Activated gamma-delta T cell treated with Interleukin-2 at 50 U/mL for 16 hours (primary cell): ENCODE measurements at places on chromosomes 7 and 10.

DNA sequence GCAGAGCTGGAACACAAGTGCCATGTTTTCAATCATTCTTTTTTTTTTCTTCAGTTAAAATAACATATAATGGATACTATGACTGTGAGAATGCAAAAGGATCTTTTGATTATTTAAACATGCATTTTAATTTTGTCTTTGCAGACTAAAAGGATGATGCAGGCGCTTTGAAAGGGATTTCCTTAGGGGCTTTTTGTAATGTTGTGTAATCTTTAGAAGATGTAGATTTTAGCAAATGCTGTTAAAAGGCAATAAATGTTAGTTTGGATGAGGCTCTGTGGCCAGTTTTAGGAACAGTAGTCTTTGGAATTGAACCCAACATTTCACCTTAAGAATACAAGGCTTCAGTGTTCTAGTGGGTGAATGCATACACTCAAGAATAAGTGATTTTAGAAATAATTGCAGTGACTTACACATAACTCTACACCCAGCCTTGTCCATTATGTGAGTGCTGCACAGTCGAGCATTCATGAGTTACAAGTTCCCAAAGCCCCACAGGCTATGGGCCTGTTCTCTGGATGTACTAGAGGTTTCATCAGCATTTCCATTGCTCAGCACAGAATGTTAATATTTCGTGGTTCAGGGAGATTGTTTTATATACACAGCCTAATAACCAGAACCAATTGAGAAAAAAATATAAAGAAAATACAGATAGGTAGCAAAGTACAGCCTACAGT is 11.6 kb downstream of the PAPSS2 start:
- DNase-seq: no peak

DNA sequence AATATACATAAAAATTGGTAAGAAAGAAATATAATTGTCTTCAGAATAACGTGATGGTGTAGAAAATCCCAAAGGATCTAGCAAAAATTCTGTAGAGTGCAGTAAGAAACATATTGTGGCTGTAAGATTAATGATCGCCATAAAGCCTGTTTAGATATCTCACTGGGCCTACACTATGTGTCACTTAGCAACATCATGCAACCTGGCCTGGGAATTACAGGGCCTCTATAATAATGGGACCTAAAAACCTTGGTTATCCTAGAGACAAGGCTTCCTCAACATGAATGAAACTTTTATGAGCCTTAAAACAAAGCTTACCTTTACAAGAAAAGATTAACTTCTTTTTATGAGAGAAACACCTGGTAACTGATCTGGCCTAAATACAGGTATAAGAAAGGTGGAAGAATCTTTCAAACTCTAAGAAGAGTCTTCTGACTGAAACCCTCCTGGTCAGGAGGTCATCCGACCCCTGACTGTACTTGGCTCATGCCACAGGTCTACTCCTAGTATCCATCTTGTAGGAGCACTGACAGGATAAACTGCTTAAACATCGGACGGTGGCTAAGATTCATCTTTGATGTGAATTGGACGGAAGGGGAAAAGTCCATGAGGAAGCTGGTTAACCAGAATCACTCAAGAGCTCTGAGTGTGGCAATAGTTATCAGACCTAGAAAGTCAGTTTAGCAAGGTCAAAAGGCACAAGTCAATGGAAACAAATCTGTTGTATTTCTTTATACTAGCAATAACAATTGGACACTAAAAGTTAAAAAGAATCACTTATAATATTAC is 1155.1 kb upstream of the SORCS1 start:
- DNase-seq: no peak

DNA sequence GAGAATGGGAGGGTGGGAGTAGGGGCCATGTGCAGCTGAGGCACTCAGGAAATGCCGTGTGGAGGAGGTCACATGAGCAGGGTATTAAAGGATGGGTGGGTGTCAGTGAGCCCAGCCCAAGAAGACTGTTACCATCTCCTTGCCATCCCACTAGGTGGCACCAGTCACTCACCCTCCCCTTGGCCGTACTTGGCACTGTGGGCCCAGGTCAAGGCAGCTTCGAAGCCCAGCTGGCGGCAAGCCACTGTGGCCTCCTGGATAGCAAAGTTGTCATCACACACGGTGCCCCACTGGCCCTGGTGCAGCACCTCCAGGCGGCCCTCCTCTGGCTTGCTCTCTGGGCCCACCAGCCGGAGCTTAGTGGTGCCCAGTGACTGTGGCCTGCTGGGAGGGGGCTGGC is 5.4 kb downstream of the LOXL4 start:
- DNase-seq: no peak

- DNase-seq: no peak
These were observed 80.5 kb upstream of the TAS2R16 start for GRCh38 chr7:123075838-123076467.

DNA sequence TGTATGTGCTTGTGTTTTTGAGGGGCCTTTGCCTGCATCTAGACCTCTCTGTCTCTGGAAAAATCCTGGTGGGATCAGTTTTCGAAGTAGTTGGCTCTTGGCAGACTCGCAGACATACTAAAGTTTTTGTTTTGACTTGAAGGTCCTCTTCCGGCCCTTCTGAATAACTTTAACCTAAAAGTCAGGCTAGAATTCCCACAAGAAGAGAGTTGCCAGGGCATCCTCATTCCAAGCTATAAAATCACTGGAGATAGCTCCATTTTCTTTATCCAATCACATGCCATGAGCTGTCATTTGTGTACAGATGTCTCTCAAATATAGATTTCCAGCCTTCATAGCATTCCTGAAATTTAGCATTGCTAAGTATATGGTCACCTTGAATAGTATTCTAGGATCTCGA is 967.8 kb downstream of the LRMDA start:
- no peak for DNase-seq

GRCh38 chr7:47478017-47478344 is 103.9 kb downstream of the TNS3 start:
- DNase-seq: no peak

DNA sequence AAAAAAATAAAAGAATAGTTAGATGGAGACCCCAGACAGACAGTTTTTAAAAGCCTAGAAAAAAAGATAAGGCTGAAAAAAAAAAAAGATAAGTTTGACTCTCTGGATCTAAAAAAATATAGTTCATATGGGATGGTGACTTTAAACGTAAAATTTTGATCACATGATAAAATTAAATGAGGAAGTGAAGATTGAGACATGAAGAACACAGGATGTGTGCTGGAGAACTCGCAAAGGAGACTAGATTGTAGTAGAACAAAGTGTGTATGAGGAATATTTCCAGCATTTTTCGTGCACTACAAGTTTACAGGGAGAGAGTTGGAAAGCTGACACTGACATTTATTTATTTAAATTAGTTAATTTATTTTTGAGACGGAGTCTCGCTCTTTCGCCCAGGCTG is 286.4 kb downstream of the PRPF18 start:
- DNase-seq: no peak

GRCh38 chr7:30657131-30657530 is 25.1 kb downstream of the CRHR2 start:
- no peak for DNase-seq

DNA sequence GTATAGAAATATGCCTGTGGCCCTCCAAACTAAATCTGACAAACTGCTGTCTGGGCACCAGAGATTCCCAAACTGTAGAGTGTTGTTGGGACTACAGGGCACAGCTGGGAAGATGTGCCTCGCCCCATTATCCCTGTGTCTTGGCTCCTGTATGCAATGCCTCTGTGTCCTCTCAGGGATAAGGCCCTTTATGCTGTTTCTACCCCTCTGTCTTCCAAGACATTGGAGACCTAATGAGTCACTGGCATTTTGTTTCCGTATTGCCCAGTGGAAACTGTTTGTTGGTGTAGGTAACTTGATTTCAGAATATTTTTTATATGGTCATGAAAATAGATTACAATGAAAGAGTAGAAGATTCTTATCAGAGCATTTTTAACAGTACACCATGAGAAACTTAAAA is 183.2 kb downstream of the GLI3 start:
- no peak for DNase-seq

GRCh38 chr10:124537891-124538290 is 76.3 kb downstream of the LHPP start:
- no peak for DNase-seq

DNA sequence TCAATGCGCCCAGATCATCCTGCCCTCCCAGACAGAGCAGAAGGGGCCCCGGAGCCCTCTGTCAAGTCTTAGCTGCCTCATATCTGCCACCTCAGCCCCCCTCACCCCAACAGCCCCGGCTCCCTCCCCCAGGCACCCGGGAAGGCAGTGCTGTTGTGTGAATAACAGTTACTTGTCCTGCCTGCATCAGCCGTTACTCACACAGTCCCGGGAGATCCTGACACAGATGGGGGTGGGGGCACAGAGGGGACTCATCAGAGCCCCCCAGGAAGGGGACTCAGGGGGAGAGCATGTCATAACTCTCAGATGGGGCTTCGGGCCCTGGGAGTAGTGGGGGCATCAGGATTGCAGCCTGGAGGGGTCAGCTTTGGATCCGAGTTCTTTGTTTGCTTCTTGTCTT is 12.4 kb upstream of the SERPINE1 start:
- DNase-seq: no peak

DNA sequence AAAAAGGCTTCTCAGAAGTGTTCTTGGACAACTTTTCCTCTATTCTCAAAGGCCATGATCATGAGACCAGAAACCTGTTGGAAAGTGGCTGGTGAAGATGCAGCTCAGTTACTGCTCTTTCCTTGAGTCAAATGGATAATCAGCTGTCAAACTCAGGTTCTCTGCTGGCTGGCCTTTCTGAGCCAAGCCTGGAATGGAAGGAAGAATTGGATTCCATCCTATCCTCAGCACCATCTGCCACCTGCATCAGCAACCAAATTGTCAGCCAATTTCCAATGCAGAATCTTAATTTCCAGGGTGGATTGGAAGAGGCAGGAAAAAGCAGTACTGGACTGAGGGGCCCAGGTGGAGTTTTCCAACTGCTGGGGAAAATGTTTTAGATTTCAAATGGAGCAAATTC is 631.7 kb downstream of the KCNMA1 start:
- no peak for DNase-seq

DNA sequence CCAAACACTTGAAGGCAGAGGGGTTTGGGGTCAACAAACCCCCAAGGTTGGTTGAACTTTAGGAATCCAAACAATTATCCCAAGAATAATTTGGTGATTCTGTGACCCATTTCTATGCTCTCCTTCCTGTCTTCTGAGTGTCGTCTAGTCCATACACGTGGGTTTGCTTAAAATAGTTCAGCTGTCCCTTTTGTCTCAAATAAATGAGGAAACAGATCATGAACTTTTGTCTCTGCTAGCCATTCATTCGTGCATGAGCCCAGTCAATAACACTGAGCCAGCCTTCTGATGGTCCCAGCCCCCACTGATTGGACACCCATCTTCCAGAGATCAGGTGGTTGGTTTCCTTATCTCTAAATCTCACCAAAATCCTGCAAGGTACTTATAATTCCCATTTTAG is 255.4 kb downstream of the PRPF18 start:
- no peak for DNase-seq

GRCh38 chr7:28983396-28984190 is 25.5 kb upstream of the TRIL start:
- no peak for DNase-seq

DNA sequence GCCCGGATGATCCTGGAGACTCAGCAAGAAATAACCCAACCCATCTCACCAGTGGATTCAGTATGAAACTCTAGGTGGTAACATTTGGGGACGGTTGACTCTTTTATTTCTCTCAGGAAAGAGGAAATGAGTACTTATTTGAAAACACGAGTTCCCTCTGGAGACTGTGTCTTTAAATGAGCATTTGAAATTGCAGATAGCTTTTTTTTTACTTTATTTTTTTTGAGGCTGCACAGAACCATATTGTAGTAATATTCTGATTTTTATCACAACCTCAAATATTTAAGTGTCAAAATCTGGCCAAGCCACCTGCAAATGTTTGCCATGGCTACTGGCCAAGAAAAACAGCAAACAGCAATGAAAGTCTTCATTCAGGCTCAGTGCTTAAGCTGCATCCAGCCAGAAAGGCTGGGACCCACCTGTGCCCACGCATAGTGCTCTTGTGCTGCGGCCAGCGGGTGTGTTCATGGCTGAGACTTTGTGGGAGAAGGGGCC is 160.8 kb downstream of the CREB5 start:
- no peak for DNase-seq

- DNase-seq: no peak
These were observed 47.6 kb downstream of the FZD1 start for GRCh38 chr7:91311839-91312238.

DNA sequence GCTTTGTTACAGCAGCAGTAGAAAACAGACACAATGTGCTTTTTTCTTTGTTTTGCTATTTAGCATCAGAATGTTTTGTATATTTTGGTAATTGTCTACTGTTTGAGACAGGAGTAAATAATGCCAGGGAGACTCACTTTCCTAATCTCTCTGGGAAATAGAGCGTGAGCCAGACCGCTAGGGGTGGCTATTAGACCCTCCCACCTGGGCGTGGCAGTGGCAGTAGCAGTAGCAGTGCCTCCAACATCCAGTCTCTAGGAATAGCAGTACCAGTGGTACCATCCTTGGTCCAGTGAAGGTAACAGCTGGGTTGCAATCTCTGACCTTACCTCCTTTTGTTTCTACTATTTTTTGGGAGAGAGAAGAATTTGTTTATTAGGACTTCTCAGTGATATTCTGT is 165.7 kb upstream of the MAGI2 start:
- DNase-seq: no peak

GRCh38 chr10:99827936-99828335 is 45.5 kb downstream of the ABCC2 start:
- DNase-seq: no peak

GRCh38 chr7:120171406-120171805 is 101.6 kb upstream of the KCND2 start:
- DNase-seq: no peak

DNA sequence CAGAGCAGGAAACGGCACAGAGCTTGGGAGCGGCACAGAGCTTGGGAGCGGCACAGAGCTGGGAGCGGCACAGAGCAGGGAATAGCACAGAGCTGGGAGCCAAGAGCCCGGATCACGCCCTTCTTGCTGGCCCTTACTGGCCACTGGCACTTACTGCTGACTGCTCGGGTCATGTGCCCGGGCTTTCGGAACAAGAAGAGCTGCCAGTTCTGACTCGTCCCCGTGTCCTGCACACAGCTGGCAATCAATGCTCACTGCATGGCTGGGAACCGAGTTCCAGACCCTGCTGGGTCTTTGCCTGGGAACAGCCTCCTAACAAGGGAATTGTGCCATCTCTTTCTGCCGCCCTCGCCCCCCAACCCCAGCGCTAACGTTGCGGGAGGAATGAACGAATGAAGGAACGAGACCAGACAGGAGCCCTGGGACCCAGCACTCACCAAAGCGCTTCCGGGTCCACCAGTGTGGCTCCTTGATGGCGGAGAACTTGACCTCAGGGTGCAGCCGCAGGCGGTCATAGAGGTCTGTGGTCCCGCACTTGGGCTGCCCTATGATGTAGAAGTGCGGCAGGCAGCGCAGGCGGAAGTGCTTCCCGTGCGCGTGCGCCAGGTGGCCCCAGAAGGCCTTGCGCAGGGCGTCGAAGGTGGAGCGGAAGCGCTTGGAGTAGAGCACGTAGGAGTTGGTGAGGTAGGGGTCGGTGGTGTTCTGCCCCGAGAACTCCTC is 49.1 kb downstream of the CHST15 start:
- no peak for DNase-seq

DNA sequence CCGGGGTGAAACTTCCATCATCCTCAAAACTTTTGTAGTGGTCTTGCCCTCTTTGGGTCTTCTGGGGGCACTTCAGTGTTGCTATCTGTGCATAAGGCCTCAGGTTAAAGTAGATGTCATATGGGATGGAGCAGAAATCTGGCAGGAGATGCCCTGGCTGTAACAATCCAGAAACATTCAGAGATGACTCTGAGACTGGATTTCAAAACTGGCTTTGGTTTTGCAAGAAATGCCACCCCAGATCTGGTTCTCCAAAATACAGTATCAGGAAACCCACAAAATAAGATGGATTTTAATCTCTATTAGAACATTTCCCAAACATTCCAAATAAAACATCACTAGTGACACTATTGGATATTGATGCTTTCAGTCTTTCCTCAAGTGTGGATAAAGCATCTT is 191.5 kb downstream of the REEP3 start:
- no peak for DNase-seq
